ENCODE measurements at places on chromosomes 6 and 20.

DNA sequence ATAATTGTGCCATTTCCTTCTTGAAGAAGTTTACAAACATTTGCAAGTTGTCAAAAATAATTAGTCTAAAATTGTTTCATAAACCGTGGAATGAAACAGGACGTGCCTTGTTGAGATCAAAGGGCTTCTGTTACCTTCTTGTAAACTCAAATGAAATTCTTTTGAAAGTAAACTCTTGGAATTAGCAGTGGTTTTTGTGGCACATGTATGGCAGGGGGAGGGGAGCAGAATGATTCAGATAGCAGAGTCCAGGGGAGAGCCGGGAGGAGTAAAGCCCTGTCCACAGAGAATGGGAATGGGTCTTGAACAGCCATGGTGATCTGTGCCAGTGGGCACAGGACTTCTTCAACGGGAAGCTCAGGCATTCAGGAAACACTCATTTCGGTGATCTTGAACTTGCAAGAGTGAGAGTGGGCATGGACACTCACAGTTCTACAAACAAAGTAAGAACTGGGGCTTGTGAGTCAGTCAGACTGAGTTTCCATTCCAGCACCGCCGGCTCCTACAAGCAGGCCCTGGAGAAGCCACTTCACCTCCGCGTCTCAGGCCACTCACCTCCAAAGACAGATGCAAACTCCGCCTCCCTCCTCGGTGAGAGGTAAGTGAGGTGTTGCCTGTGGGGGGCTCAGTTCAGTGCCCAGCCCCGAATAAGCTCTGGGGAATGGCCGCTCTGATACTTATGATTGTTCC is 143.1 kb downstream of the CDH26 start:
- DNase-seq = no peak

DNA sequence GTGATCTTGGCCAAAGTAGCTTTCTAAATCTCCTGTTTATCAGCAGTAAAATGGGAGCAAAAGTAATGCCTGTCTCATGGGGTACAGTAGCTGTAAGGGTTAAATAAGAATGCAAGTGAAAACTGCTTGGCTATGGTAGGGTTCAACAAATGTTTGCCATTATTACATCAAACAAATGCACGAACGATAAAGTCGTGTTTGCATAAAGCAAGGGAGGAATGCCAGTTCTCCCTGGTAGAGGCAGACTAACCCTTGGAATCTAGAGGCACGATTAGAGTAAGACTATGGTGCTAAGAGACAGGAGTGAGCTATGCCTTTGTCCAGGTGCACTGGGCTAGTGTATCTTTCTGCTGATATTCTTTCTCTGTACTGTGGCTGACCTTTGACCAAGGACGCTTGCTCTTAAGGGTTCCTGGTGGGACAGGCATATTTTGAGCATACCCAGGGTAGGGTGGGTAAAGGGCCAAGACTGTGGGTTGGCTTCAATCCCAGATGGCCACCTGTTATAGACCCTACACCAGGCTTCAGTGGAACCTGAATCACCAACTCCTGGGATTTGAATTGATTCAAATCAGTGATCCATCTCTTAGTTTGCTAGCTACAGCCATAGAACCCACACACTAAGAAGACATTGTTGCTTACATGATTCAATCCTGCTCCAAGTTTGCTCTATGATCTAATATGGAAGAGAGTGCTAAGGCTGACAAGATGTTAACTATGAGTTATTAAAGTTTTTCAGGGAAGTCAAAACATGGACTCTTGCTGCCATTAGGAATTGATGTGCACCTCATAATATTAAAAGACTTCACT is 139.9 kb downstream of the CCDC170 start:
- no peak for DNase-seq

DNA sequence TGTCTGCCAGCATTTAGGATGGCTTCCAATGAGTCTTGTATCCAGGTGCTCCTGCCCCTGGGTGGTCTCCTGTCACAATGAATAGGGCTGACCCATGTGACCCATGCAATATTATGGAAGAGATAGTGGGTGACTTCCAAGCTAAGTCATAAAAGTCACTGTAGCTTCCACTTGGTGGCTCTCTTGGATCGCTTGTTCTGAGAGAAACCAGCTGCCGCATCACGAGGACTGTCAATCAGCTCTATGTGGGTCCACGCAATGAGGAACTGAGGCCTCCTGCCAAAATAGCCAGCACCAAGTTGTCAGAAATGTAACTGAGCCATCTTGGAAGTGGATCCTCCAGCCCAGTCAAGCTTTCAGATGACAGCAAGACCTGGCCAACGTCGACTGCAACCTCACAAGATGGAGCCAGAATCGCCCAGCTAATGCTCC is 14.9 kb upstream of the MATN4 start:
- DNase-seq = peak; percentile 39

DNA sequence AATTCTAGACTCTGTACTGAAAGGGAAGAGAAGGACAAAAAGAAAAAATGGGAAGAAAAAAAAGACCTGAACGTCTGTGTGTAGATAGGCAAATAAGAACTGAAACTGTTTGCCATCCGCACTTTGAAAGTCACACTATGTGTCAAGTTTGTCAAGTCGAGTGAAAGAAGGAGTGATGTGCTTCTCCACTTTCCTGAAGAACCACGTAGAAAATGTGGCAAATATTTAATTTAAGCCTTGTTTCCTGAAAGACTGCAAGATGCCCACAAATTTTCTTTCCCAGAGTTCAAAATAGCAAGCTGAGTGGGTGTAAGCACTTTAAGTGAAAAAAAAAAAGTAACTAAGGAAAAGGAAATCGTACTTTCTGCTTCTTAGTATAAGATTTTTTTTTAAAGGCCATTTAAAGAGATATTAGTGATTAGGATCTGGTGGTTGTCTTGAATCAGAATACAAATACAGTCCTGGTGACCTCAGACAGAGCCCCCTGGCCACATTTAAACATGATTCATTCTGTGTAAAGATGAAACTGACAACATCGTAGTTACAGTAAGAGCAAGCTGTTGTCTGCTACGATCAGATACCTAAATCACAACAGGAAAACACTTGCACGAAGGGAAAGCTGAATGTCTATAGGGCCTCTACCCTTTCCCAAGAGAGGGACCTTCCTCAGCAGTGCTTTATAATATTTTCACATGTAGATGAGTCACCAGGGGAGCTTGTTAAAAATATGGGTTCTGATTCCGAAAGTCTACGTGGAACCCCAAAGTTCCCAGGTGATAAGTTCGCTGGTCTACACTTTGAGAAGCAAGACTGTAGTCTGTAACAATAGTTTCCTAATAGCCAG is 102.3 kb downstream of the HIVEP2 start:
- DNase-seq = peak; percentile 38

GRCh38 chr6:152026291-152026690 is 218.8 kb downstream of the ESR1 start:
- peak; percentile 24 for DNase-seq

DNA sequence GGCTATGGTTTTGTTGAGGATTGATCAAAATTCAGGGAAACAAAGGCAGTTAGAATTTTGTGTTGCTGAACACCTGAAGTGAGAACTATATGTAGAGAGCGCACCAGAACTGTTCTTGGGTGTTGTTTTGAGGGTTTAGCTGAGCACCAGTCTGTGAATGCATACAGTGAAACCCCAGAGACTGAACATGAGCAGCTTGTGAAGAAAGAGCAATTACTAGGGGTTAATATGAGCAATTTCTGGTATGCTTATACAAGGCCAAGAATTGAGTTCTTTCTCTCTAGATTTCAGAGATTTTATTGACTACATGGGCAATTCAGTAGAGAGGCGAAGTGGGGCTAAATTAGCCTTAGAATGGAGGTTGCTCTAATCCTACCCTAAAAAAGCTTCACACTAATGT is 93.9 kb downstream of the CD2AP start:
- no peak for DNase-seq
